Stimulated activated CD4-positive, alpha-beta T cell treated with anti-CD3 and anti-CD28 coated beads, Interleukin-1b, Interleukin-23, amount 100 ng/mL, for 1 hour (primary cell): ENCODE measurements at places on chromosomes 11 and 22.

- DNase-seq: no peak
These were observed 26.0 kb upstream of the ARFGAP3 start for GRCh38 chr22:42883121-42883520.

DNA sequence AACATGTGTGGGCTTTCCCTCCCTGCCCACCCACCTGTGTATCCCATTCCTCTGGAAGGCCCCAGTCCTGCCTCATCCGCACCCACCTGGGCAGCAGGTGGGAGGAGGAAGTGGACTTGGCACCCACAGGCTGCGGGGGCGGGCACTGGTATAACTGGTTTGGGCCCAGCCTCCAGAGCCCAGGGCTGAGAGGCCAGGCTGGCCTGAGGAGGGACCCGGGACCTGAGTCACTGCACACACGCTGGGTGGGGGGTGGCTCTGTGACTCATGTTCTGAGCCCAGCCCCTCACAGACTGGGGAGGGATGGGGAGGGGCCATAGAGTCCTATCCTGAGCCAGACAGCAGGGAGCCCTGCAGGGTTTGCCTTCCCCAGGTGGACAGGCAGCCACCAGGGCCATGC lies 16.7 kb downstream of the PHLDA2 start:
- no peak for DNase-seq

GRCh38 chr22:22916215-22916951 lies 28.8 kb downstream of the IGLL5 start:
- no peak for DNase-seq

DNA sequence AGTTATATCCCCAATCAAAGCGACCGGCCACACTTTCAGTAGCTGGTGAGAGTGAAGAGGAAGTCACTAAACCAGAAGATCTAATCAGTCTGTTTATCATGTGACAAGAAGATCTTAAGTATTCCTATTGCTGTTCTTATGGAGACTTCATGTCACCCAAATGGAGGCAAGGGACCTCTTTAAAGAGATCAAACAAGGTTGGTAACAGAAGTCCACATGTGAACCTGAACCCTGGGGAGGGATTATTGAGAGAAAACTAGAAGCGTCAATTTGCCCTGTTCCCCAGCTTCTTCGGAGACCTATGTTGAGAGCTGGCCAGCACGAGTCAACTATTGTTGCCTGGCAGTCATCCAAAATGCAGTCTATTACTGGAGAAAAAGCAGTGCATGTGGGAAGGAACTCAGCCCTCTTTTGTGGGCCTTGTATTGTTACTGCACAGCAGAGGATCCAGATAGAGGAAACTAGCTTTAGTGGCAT lies 76.9 kb upstream of the CTSC start:
- DNase-seq: no peak

GRCh38 chr22:19902245-19902715 lies 39.3 kb upstream of the COMT start:
- DNase-seq: no peak

GRCh38 chr11:99881610-99882009 lies 805.5 kb upstream of the ARHGAP42 start:
- no peak for DNase-seq

- DNase-seq: no peak
These were observed 47.5 kb upstream of the PICALM start for GRCh38 chr11:86116386-86116726.

GRCh38 chr22:21778705-21779363 lies 43.2 kb upstream of the YPEL1 start:
- DNase-seq: no peak

- DNase-seq: no peak
These were observed 2.9 kb upstream of the WDR74 start for GRCh38 chr11:62842171-62842741.

DNA sequence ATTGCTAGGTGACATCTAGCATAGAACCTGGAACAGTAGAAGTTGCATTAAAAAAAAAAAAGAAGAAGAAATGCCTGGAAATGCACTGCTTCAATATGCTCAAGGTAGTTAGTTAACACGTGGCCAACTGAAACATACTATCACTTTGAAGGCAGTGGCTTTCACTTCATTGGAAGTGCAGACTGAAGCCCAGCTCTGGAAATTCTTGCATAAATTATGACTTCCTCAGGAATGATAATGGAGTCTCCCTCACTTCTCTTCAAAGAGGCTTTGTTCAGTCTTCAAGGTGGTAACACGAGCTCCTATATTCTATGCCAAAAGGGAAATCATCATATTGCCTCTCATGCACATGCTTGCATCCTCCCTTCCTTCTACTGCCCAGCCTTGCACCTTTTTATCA lies 715.9 kb upstream of the API5 start:
- DNase-seq: no peak

- DNase-seq: no peak
These were observed 44.2 kb downstream of the FBXO7 start for GRCh38 chr22:32518848-32519247.

DNA sequence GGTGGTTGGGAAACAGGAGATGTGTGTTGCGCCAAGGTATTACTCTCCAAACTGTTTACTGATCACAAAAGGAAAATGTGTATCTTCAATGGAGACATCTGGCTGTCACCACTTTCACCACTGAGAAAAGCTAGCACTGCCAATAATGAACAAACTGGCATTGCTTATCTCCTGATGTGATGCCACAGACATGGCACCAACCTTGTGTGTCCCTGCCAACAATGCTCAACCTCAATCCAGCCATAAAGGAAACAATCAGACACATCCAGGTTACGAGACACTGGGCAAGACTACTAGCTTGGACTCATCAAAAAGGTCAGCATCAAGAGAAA lies 28.1 kb downstream of the GNB1L start:
- DNase-seq: no peak

DNA sequence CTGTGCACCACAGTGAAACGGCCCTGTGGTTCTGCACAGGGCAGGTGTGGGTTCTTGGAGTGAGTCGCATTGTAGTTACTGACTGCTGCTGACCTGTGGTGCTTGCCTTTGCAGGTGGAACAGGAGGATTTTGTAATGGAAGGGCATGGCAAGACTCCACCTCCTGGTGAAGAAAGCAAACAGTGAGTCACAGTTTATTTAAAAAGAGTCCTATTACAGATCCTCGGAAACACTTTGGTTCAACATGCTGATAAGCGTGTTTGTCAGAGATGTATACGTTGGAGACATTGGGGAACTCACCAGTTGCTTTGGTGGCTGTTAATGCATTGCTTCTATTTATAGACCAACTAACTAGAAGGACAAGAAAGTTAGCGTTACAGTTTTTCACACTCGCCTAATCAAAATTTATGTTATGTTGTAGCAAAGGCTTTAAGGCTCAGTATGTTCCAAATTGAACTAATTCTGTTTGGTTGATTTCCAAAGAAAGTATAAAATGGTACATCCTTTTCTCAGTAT lies 21.7 kb upstream of the TNRC6B start:
- DNase-seq: no peak

GRCh38 chr11:39690856-39691255 lies 1768.6 kb downstream of the LRRC4C start:
- no peak for DNase-seq

DNA sequence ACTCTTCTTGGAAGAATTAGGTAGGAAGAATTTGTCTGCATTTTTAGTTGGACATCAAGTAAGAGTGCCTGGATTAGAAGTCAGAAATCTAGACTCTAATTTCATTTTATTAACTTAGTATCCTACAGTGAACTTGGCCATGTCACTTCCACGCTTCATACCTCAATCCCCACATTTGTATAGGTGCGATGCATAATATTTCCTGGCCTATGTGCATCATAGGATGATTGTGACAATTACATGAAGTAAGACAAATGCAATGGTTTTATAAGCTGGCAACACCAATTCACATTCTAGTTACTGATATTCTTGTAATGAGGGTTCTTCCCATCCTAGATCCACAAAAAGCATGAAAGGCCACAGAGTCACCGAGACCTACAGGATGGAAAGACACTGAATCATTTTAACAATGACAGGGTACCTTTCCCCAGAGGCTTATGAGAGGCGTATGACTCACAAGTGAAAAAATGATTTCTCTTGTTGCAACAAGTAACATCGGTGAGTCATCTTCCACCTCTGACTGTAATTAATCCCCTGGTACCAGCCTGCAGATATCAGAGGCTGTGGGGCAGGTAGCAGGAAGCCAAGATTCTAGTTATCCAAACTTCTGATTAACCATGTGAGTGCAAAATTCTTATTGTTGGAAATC lies 56.0 kb upstream of the OR5AK2 start:
- no peak for DNase-seq

DNA sequence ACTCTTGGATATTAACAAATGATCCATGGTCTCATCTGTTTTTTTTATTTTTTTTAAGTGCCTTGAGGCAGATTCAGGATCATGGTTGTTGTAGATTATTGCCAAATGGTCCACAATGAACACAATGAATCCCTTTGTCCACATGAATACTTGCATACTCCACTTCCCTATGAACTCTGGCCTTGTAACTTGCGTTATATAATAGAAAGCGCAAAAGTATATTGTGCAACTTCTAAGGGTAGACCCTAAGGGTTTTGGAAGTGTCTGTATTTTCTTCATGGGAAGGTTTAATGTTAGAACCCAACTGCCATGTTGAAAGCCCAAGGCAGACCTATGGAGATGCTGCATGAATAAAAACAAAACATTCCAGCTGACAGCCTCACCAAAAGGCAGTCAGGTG lies 8.1 kb upstream of the OR5AL1 start:
- DNase-seq: no peak

GRCh38 chr11:2574553-2575535 lies 125.0 kb downstream of the KCNQ1OT1 start:
- no peak for DNase-seq

GRCh38 chr11:12535321-12535720 lies 138.9 kb upstream of the TEAD1 start:
- no peak for DNase-seq

DNA sequence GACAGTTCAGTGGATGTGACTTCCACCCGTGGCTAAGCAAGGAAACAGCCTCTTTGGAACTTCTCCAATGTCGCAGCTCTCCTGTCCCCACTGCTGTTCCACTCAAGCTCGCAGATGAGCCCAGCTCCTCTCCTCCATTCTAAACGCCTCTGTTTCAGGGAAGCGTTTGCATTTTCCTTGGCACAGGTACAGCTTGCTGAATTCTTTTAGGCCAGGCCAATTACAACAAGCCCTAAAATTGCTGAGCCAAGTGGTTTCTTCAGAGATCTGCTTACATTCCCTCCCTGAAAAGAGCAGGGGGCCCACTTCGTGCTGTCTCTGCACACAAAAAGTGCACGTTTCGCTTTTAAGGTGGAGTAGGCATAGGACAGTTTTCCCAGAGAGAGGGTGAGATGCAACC lies 91.5 kb upstream of the BLID start:
- no peak for DNase-seq

- DNase-seq: no peak
These were observed 420.0 kb downstream of the MN1 start for GRCh38 chr22:27381552-27381951.

DNA sequence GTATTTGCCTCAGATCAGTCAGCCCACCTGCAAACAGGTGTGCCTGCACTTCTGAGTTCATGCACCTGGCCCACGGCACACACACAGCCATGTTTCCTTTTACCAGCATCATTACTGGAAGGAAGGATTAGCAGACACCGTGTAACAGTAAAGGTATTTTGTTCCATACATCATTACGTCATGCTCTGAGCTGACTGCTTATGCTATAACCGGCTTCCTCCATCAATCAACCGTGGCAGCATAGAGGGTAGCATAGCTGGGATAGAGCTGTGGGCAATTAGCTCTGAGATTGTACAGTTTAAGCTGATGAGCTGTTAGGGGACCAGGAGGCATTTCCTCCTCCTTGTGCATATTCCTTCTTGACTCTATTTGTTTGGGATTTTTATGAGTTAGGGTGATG lies 102.4 kb downstream of the ME3 start:
- DNase-seq: no peak

DNA sequence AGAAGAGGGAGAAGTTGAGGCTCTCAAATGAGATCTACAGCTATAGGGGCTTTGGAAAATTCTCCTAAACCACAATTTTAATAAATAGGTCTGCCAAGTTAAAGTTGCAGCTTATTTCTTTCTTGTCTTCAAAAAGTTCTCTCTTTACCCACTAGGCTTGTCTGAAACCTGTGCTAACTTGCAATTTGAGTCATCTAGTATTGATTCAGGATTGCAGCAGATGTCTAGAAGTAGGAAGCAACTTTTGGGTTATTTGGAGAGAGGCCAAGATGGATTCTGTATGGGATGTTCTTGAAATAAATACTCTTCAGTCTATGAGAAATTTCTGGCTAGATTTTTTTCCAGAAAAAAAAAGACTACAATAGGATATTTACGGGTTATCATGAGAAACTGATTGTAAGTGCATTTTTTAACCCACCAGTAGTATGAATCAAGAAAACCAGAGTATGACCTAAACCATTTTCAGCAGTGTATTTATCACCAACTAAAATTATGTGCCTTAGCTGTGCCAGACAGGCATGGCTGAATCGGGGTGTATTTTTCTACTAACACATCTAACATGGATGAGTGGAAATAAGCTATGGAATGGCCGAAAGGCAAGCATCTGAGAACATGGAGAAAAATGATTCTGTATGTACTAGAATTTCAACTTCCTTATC lies 4.9 kb upstream of the RAB38 start:
- no peak for DNase-seq

DNA sequence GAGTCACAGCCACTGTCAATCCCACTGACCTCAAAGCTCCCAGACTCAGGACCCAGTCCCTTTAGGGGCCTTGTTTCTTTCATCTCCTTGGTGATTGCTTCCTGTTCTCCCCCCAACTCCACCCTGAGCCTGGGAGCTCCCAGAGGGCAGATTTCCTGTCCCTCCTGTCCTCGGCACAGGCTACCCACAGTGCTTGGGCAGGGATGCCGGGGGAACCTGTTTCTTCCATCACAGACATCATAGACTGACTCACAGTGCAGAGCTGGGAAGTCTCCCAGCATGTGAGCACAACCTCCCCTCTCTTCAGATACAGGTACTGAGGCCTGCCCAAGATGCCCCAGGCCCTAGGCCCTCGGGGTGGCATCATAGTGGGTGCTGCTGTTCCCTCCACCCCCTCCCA lies 16.6 kb downstream of the TRIM29 start:
- DNase-seq: no peak

DNA sequence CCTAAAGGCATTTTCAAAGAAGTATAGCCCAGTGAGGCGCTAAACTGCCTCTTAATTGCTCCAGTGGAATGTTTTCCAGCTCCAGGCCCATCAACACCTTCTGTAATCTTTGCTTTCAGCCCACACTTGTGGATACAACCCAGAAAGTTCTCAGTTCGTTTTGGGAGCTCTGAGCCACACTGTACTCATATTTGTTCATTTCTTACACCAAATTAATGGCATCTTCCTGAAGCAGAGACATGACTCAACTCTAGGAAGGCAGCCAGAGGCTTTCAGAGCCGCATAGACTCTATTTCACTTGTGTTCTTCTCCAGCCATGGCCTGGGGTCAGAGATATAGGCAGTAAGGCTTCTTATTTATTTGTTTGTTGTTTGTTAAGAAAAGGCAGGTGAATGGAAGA lies 175.5 kb upstream of the NCAM1 start:
- no peak for DNase-seq

DNA sequence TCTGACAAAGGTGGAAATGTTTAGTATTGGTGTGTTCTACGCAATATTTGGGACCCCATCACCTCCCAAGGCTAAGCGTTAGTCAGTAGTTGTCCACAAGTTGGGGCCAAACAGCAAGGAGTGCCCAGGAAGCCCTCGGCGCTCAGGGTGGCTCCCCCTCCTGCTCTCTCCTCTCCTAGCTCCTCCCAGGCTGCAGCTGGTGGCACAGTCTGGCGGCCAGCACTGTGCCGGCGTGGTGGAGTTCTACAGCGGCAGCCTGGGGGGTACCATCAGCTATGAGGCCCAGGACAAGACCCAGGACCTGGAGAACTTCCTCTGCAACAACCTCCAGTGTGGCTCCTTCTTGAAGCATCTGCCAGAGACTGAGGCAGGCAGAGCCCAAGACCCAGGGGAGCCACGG lies 16.8 kb downstream of the CD5 start:
- DNase-seq: no peak
